ENCODE measurements at places on chromosomes 13 and 19.

DNA sequence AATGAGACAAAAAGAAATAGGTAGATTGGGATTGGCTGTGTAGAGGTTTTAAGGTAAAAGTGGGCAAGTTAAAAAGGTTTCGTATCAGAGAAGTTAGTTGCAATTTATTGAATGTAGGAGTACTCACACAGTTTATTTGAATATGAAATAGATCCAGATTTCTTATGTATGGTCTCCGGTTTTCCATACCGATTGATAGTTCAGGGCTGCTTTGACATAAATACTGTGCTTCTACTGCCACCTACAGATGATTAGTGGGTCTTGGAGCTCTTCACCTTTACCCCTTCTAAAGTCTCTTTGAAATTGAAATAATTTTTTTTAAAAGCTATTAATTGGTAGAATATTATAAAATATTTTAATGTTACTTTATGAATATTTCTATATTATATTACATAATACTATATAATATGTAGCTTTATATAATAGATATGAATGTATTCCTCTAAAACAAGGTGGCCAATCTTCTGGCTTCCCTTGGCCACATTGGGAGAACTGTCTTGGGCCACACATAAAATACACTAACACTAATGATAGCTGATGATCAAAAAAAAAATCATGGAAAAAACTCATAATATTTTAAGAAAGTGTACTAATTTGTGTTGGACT, 7.7 kb upstream of the GPR18 start:
- peak; percentile 73 for DNase-seq

GRCh38 chr13:104198801-104199200, 1132.6 kb upstream of the SLC10A2 start:
- no peak for DNase-seq

DNA sequence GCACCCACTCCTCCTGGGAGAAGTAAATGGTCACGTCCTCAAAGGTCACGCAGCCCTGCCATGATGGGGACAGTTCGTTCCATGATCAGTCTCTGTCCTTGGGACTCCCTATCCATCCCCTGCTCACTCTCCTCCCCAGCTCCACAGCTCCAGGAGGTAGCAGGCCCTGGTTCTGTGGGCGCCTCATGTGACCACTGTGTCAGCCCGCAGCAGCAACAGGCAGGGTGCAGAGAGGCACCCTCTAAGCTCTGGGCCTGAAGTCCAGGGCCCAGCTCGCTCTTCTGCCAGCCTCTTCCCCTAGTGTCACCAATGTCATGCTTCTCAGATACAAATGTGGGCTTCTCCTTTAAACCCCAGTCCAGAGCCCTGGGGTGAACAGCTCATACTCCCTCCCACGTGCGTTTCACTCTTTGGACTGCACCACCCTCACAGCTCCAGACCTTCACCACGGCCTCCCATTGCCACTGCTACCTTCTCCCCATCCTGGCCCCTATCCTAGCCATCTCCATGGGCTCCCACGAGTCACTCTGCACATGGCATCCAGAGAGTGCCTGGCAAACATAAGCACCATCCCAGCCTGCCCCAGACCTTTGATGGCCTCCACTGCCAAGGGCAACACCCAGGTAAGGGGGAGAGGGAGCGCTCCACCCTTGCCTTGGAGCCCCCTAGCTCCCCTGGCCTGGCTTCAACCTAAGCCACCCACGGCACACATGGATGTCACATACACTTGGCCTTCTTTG, 2.9 kb downstream of the ZNF792 start:
- DNase-seq = no peak

DNA sequence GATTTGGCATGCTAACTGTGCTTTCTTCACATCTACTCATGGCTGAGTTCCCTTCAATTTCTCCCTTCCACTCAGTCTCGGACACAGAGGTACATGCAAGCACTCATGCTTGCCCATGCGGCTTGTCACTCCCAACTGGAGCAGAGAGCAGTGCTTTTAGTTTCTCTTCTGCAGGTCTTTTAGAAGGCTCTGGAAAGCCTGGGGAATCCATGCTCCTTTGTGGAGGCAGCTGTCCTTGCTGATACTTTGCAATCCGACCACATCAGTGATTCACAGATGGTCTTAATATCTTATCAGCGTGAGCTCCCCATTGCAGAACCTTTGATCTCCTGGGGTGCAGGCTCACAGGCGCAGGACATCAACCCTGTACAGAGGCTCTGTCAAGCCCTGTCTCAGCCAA, 203.9 kb downstream of the COL4A1 start:
- no peak for DNase-seq

DNA sequence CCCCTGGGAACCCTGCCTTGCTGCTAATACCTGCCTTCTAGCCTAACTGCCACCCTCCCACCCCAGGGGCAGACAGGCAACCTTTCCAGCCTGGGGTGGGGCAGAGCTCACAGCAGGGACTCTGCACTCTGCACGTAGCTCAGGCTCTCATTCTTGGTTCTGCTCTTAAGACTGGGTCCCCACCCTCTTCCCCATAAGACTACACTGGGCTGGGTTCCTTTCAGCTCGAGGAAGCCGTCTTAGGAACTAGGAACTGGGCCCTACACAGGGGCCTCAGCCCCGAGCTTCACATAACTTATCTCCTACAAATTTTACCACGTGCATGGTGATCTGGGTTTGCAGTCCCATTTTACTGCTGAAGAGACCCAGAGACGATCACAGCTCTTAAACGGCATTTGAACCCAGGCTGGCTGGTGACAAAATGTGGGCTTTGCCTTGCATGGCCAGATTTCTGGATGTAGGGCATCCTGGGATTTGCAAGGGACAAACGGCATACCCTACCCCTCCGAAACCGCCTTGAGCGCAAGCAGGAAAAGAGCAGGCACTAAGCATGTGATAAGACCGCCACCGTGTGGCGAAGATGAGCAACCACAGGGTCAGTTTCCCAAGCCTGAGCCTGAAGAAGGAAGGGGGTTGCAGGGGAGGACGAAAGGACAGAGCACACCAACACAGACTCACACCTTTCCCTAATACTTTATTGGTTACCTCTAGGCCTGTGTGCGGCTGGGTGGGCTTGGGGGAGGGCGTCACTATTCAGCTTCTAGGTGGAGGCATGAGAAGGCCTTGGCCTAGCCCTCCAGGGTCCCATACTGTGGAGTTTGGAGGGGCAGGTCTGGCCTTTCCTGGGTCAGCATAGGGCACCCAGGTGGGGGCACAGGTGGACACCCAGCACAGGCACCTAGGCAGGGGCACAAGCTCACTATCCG, 5.1 kb downstream of the JUNB start:
- peak; percentile 69 for DNase-seq

- DNase-seq = no peak
Measured at GRCh38 chr19:41457241-41457640, 14.3 kb downstream of the ERICH4 start.

- no peak for DNase-seq
Measured at GRCh38 chr19:51257471-51257870, 6.6 kb downstream of the SIGLECL1 start.

All from foreskin fibroblast (primary cell).